ENCODE measurements at places on chromosomes 12 and 14.
A peak's percentile ranks its signal among the peaks of the same experiment; 100 is the strongest.

DNA sequence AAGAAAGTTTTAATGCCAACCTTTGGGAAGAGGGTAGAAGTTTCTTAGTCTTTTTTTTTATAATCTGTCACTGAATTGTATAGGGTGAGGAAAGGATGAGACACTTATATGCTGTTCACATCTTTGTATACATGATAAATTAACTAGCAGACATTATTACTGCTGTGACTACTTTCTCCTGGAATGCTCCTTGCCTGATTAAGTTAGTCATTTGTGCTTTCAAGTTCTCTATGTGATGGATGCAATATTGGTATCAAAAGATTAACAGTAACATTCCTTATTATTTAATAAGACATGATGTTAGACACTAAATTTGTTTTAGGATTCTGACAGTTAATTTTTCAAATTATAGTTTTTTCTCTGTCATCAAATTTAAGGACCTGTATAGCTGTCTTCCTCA lies 223.4 kb upstream of the GARIN2 start:
- DNase-seq, result no peak

- peak; percentile 80 for DNase-seq
These were observed 6.7 kb upstream of the MRPS35 start for GRCh38 chr12:27703720-27704452.

DNA sequence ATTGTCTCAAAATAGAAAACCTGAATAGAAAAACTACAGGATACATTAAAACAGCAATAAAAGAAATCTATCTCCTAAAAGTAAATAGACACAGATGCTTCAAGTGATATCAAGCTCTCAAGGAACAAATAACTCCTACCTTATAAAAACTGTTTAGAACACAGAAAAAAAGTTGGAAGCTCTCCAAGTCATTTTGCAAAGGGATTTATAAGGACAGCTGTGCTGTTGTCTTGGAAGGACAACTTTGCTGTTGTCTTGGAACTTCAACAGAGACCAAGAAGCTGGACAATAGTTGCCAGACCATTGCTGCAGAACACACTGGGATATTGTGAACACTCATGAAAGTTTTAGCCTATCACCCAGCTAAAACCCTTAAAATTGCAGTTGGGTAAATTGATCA lies 780.7 kb downstream of the FLRT2 start:
- DNase-seq, result no peak

DNA sequence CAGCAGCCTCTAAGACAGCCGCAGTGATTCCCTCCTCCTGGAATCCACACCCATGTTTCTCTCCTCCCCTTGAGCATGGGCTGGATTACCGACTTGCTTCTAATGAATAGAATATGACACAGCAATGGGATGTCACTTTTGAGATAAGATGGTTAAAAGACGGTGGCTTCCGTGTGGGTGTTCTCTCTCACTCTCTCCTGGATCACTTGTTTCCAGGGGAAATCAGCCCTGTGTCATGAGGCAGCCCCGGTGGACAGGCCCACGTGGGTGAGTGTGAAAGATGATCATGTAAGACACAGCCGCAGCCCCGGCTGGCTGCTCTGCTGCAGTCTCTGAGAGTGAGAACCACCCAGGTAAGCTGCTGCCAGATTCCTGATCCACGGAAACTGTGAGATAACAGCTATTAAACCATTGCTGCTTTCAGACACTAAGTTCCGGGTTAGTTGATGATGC lies 10.7 kb downstream of the MOAP1 start:
- DNase-seq, result peak; percentile 25

- no peak for DNase-seq
These were observed 478.0 kb downstream of the BTG1 start for GRCh38 chr12:91667694-91668093.

- DNase-seq, result no peak
These were observed 31.0 kb downstream of the SLC25A29 start for GRCh38 chr14:100275214-100275613.

DNA sequence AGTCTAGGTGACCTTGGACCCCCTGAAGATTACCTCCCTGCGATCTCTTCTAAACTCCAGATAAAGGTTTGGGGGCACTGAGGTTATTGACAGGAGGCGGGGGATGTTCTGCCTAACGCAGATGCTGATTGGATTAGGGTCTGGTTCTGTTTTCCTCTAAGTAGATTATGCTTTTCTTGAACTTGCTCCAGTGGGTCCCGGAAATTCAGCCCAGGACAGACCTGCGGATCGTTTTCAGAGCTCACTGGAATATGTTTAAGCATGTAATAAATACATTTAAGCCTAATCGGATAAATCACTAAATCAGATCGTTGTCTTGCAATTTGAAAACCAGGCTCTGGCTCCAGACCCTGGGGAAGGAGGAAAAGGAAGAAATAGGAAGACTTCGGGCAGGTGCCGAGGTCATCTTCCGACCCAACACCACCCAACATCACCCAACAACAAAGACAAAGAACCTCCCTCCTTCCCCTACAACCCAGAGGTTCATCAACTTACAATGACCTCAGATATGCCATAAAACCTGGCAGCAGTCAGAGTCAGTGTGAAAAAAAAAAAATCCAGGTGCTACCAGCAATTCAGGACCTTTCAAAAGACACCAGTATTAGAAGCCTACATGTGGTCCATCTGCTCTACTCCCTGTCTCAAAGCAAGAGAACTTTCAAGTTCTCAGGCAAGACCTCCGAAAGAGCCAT lies 148.4 kb downstream of the KSR2 start:
- DNase-seq, result no peak

GRCh38 chr14:100426314-100426713 lies 103.2 kb downstream of the SLC25A47 start:
- no peak for DNase-seq

- no peak for DNase-seq
These were observed at the start of gene DTX3 for GRCh38 chr12:57604454-57604991. Gene DTX3, plus strand, starts transcription at chr12:57604824. Its CDS starts 1,694 bp downstream, at chr12:57606518.

- DNase-seq, result no peak
These were observed 308.1 kb downstream of the EGLN3 start for GRCh38 chr14:33642691-33643244.

DNA sequence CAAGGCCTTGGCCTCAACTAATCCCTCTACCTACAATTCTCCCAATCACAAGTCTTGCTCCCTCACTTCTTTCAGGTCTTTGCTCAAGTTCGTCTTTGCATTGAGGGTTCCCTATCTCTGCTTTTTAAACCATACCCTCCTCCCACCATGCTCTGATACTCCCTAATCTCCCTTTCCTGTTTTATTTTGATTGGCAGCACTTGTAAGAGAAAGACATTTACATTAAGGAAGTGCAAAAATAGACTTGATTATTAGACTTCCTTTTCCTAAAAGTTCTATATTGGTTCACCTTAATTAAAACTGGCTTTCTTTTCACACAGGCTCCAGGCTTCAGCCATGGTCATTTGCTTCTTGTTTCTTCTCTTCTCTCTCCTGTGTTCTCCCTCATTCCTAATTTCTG lies 18.3 kb upstream of the WIF1 start:
- DNase-seq, result no peak

- DNase-seq, result no peak
These were observed 22.4 kb upstream of the PPM1H start for GRCh38 chr12:62957233-62957953.

DNA sequence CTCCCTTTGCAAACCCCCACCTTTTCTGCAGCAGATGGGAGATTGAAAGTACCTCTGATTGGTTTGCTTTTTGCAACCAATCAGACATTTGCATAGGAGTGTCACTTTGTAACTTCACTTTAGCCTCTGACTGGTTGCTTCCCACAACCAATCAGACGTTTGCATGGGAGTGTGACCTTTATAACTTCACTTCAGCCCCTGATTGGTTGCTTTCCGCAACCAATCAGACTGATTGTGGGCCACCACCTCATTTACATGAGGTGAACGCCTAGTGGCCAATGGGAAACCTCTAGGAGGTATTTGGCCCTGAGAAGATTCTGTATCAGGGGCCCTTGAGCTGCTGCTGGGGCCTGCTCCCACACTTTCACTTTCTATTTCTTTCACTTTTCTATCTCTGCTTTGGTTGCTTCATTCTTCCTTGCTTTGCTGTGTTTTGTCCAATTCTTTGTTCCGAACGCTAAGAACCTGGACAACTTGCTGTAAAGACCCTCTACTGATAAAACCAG lies 106.0 kb upstream of the PRICKLE1 start:
- DNase-seq, result no peak

DNA sequence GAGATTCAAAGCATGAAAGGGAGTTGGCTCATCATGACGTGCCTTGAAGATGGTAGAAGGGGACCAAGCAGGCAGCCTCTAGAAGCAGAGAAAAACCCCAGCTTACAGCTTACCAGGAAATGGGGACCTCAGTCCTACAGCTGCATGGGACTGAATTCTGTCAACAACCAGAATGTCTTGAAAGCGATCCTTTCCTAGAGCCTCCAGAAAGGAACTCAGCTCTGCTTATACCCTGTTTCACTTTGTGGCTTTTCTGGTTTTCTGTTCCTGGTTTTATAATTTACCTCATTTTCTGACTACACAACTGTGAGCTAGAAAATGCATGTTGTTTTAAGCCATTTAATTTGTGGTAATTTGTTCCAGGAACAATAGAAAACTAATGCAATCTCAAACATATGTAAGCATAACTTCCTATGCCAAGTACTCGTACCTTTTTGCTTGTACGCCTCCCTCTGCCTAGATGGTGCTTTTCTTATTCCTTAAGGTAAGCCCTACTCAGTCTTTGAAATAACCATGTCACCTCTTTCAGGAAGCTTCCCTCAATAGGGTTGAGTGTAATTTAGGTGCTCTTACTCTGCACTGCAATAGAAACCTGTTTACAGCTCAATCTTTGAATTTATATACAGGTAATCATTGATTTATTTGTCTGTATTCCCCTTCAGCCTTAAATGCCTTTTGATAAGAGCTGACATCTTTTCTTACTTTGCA lies 348.8 kb downstream of the TMEM117 start:
- DNase-seq, result no peak

DNA sequence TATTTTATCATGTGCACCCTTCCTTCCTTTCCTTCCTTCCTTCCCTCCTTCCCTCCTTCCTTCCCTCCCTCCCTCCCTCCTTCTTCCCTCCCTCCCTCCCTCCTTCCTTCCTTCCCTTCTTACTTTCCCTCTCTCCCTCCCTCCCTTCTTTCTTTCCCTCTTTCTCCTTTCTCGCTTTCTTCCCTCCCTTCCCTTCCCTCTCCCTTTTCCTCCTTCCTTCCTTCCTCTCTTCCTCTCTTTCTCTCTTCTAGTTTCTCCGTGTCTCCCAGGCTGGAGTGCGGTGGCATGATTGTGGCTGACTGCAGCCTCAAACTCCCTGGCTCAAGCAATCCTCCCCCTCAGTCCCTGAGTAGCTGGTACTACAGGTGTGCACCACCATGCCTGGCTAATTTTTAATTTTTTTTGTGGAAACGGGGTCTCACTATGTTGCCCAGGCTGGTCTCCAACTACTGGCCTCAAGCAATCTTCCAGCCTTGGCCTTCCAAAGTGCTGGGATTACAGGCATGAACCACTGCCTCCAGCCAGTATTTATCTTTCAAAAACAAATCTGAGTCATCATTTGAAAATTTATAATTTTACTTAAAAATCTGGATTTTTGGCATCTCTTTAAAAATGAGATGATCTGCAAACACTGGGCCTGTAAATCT lies 7.8 kb downstream of the C1RL start:
- no peak for DNase-seq

DNA sequence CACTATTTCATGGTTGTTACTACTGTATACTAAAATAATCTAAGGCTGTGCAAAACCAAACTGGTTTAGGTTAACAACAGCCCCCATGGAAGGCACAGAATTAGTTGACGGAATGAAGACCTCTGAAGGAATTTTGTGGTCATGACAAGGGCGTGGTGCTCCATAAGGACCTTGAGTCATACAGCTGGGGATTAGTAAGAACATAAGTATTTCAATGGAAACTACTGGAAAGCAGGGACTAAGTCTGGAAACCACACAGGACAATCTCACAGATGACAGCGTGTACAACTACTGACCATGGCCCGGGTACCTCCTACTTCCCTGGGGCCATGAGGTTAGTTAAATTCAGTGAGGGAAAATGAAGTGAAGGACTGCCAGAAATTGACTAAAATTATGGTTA lies 98.5 kb upstream of the PLEKHA5 start:
- no peak for DNase-seq

DNA sequence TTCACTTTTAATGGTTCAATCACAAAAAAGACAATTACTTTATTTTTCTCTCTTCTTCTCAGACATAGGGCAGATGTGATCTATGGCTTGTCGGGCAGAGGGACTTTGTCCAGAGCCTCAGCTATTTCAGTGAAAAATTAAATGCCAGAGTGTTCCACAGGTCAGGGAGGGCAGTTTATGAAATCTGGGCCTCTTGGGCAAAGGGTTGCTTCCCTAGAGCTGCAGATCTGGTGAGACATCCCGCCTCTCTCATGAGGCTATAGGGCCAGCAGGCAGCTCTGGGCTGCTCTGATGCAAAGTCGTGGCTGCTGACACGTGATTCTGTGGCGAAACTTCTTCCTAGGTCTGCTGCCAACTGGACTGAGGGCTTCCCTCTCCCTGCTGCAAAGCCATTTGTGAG lies 6.0 kb downstream of the CLMN start:
- DNase-seq, result no peak

DNA sequence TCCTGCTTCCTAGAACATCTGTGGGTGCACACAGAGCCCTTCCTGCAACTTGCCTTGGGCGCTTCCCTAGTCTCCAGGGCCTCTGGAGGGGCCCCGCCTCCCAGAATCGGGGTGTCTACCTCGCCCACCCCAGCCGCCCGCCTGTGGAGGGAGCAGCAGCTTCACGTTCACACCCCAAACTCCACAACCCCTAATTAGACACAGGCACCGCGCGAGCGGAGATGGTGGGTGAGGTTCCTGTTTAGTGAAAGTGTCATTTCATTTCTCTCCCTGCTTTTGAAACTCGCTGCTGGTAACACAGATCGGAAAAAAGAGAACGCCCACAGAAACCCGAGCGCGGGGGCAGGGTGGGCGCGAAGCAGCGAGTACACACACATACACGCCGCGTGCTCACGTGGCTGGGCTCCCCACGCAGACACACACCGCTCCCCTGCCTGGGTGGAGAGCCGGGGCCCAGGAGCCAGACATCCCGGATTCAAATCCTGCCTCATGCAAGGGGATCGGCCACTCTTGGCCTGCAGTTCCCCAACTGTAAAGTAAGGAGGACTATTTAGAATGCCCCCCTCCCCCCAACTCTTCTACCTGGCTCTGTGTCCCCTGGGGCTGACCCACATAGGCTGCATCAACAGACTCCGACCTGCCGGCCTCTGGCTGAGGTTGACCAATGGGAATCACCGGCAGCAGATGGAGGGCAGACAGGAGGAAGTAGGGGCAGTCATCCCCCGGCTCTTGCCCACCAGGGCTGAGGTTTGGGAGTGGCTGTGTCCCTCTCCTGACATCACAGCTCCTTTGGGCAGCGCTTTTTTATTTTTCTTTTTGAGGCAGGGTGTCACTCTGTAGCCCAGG lies 79.2 kb upstream of the NCOR2 start:
- no peak for DNase-seq

- no peak for DNase-seq
These were observed 2.5 kb downstream of the HNF1A start for GRCh38 chr12:120980800-120981368.

GRCh38 chr14:23751616-23752015 lies 115.5 kb downstream of the DHRS2 start:
- DNase-seq, result no peak

Measured in hematopoietic multipotent progenitor cell treated with erythropoietin and hydrocortisone succinate and interleukin-3 and kit ligand, for 8 days (in vitro differentiated cells).